ENCODE measurements at places on chromosomes 2 and 18. TPM values are rescaled to one million over a fixed set of nuclear protein-coding genes. Genes with fewer than 3 reads are reported as not detected.

Gene POTEE
- total RNA-seq, result not detected

Gene ZNF892
- total RNA-seq, result 10.3 TPM

Gene FEZ2
- 43.4 TPM for total RNA-seq

Gene SIX2
- total RNA-seq, result 1.2 TPM

DNA sequence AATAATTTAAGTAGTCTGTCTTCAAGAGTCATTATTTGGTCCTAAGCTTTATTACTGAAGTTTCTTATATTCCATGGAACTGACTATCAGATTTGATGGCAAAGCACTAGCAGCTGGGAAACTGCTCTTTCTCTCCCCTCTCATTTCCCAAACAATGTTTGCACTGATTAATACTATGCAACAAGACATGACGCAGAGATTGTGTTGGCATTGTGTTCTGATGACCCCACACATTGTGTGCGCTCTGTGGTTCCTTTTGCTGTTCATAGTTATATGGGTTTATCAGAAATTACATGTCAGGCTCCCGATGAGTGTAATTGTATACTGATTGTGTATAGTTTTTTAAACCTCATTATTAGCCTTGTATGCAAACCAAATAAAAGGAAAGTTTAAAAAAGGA lies 331.6 kb upstream of the FANCL start:
- H3K36me3 ChIP-seq, result no peaks in the 10 kb centered on the region
- H3K4me3 ChIP-seq, result no peak overlapping the region
- DNase-seq, result no peak
- H3K27ac ChIP-seq, result no peak overlapping the region
- H3K27me3 ChIP-seq, result no peaks in the 10 kb centered on the region

GRCh38 chr2:170878066-170878465 lies 51.0 kb upstream of the GORASP2 start:
- no peak overlapping the region for H3K4me3 ChIP-seq
- peaks cover 5% of the 10 kb centered on the region for H3K36me3 ChIP-seq
- peaks cover 28% of the 10 kb centered on the region for H3K27me3 ChIP-seq

DNA sequence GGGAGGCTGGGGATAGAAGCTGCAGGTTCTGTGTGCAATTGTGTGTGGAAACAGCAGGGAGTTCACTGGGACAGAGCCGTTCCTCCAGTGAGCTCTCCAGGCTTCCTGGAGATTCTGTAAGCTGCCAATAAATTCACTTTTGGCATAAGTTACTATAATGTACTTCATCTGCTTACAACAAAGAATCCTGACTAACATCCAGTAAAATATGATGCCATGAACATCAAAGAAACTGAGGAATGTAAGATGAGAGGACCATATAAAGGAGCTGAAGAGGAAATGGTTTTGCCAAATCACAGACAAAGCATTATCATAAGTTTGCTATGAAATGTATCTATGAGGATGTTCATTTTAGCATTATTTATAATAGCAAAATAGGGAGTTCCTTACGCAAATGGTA lies 175.3 kb downstream of the KCNE4 start:
- H3K4me3 ChIP-seq, result no peak overlapping the region
- H3K27ac ChIP-seq, result no peak overlapping the region
- no peaks in the 10 kb centered on the region for H3K27me3 ChIP-seq
- peaks cover 23% of the 10 kb centered on the region for H3K4me1 ChIP-seq

DNA sequence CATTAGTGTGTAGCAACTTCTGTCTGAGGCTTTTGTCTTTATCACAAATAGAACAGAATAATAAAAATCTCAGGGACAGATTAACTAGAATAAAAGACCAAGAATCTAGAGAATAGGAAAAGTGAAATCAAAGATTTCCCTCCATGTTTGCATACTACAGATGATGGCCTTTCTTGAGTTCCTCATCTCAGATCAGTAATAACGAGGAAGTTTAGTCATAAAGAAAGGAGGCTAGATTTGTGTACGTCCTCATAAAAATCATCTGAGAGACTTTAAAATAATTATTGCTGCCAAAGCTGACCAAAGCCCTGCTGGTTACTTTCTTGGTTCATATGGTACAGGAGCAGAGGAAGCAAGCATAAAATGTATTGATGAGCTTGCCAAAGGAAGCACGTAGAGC lies 117.3 kb downstream of the MIB1 start:
- peaks cover 47% of the 10 kb centered on the region for H3K36me3 ChIP-seq
- DNase-seq, result no peak
- H3K27me3 ChIP-seq, result no peaks in the 10 kb centered on the region
- no peaks in the 10 kb centered on the region for H3K4me1 ChIP-seq
- H3K27ac ChIP-seq, result no peak overlapping the region

GRCh38 chr2:25310965-25311864 lies 30.5 kb downstream of the DNMT3A start:
- H3K4me1 ChIP-seq, result peaks cover 9% of the 10 kb centered on the region
- H3K27me3 ChIP-seq, result no peaks in the 10 kb centered on the region
- no peak overlapping the region for H3K4me3 ChIP-seq
- peak; percentile 78 for DNase-seq
- peaks cover 8% of the 10 kb centered on the region for H3K36me3 ChIP-seq

GRCh38 chr2:33186937-33187336 lies 240.2 kb downstream of the LTBP1 start:
- DNase-seq, result no peak
- H3K27ac ChIP-seq, result no peak overlapping the region
- H3K27me3 ChIP-seq, result no peaks in the 10 kb centered on the region
- H3K4me3 ChIP-seq, result no peak overlapping the region
- peaks cover 40% of the 10 kb centered on the region for H3K36me3 ChIP-seq

DNA sequence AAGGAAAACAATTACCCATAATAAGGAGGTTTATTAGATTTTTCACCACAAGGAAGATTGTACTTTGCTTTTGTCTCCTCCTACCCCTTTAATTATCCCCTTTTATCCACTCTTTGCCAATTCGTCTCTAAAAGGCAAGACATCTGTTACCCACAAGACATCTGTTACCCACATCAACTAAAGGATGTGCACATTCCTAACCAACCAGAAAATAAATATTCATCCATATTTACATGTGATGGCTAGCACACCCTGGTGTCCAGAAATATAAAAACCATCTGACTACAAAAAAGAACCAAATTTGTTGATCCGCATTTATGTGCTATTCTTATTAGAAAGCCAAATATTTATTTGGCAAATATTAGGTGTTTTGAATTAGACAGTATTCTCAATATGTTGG lies 35.7 kb downstream of the ACVR1C start:
- H3K4me1 ChIP-seq, result no peaks in the 10 kb centered on the region
- peak; percentile 10 for DNase-seq
- no peaks in the 10 kb centered on the region for H3K36me3 ChIP-seq
- H3K27me3 ChIP-seq, result peaks cover 83% of the 10 kb centered on the region
- no peak overlapping the region for H3K27ac ChIP-seq

GRCh38 chr2:172415865-172416183 lies 11.6 kb upstream of the ITGA6 start:
- H3K27me3 ChIP-seq, result no peaks in the 10 kb centered on the region
- H3K4me3 ChIP-seq, result no peak overlapping the region
- H3K36me3 ChIP-seq, result peaks cover 5% of the 10 kb centered on the region

GRCh38 chr2:95062242-95063085 lies 37.0 kb downstream of the MAL start:
- DNase-seq, result no peak
- peaks cover 50% of the 10 kb centered on the region for H3K27me3 ChIP-seq
- no peaks in the 10 kb centered on the region for H3K4me1 ChIP-seq

DNA sequence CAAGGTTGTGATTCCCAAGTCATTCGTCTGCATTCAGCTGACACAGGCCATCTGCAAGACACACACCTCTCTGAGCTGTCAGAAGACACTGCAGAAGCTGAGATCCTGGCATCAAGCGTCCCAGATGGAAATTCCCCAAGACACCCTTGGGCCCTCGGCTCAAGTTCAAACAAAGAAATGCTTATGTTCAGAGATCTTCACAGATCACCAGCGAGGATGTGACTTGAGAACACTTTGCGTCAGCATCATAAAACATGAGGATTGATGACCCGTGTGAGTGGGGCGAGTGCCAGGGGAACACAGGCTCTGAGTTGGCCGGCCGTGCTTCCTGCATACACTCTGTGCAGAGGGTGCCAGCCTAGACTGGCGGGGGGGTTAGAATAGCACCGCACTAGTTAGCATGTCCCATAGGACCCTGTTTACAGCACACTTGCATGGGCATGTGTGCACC lies 36.8 kb downstream of the KCNIP3 start:
- H3K27ac ChIP-seq, result peak overlapping the region; percentile 94
- no peaks in the 10 kb centered on the region for H3K27me3 ChIP-seq
- no peaks in the 10 kb centered on the region for H3K36me3 ChIP-seq
- peaks cover 44% of the 10 kb centered on the region for H3K4me1 ChIP-seq

GRCh38 chr2:27152102-27152795 lies 3.4 kb downstream of the TCF23 start:
- DNase-seq, result peak; percentile 20
- no peaks in the 10 kb centered on the region for H3K36me3 ChIP-seq
- no peak overlapping the region for H3K4me3 ChIP-seq
- H3K27ac ChIP-seq, result no peak overlapping the region
- H3K27me3 ChIP-seq, result no peaks in the 10 kb centered on the region
- H3K4me1 ChIP-seq, result no peaks in the 10 kb centered on the region

DNA sequence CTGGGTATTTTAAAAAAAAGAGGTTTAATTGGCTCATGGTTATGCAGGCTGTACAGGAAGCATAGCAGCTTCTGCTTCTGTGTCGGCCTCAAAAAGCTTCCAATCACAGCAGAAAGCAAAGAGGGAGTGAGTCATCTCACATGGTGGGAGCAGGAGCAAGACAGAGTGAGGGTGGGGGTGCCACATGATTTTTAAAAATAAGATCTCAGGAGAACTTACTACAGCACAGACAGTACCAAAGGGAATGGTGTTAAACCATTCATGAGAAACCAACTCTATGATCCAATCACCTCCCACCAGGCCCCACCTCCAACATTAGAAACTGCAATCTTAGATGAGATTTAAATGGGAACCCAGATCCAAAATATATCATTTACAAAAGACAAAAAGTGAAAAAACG lies 14.6 kb downstream of the ZNF519 start:
- no peak for DNase-seq
- H3K27me3 ChIP-seq, result no peaks in the 10 kb centered on the region
- no peak overlapping the region for H3K27ac ChIP-seq
- no peak overlapping the region for H3K4me3 ChIP-seq
- H3K4me1 ChIP-seq, result peaks cover 5% of the 10 kb centered on the region

DNA sequence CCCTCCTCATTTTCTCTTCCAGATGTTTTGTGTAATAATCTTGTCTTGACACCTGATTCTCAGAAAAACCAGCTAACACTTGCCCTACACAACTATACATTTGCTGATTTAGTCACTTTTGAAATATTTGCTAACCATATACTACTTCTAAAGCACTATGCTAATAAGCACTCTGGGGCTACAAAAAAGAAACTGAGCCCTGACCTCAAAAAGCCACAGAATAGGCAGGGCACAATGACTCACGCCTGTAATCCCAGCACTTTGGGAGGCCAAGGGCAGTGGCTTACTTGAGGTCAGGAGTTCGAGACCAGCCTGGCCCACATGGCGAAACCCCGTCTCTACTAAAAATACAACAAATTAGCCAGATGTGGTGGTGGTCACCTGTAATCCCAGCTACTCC lies 266.0 kb downstream of the RAD51AP2 start:
- H3K4me3 ChIP-seq, result no peak overlapping the region
- H3K36me3 ChIP-seq, result no peaks in the 10 kb centered on the region
- no peak for DNase-seq
- no peaks in the 10 kb centered on the region for H3K27me3 ChIP-seq
- H3K4me1 ChIP-seq, result no peaks in the 10 kb centered on the region
- H3K27ac ChIP-seq, result no peak overlapping the region

DNA sequence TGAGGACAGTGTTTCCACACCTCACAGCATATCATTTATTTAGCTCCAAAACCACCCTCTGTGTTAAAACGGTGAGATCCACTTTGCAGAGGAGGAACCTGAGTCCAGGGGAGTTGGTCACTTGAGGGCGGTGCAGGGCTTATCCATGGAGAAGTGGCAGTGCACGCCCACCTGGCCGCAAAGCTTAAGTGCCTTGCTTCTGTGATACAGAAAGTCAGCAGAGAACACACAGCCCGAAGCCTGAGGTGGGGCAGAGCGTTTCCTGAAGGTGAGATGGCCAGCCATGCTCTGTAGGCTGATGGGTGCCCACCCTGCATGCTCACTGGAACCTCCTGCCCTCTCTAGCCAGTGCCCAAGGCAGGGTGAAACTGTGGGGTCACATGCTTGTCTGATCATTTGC lies 87.3 kb downstream of the SH3RF3 start:
- peaks cover 53% of the 10 kb centered on the region for H3K4me1 ChIP-seq
- DNase-seq, result peak; percentile 26
- H3K36me3 ChIP-seq, result peaks cover 6% of the 10 kb centered on the region
- H3K27me3 ChIP-seq, result no peaks in the 10 kb centered on the region
- no peak overlapping the region for H3K4me3 ChIP-seq

DNA sequence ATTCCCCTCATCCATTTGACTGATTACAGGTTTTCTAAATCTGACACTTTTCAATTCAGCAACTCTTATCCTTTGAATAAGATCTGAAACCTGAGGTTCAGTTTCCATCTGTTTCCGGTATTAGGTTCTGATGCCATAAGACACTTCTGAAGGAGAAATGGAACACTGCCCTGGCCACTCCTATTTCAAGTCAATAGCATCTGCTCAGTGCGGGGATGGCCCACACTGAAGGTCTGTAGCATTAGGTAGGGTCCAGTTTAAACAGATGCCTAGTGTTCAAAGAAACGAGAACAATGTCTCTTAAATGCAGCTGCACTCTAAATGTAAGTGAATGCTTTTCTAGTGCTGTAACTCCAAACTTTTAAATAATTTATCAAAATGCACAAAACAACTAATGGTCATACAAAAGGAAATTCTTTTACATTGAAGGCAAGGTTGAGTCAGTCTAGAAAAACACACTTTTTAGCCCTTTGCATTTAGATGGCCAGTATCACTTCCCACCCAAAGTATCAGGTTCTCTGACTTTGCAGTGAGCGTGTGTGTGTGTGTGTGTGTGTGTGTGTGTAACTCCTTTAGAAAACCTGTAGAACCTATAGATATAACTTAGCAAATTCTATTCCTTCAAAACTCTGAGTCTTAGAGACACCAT lies 78.2 kb downstream of the STK39 start:
- H3K4me3 ChIP-seq, result no peak overlapping the region
- DNase-seq, result no peak
- peaks cover 13% of the 10 kb centered on the region for H3K4me1 ChIP-seq
- no peaks in the 10 kb centered on the region for H3K27me3 ChIP-seq
- no peaks in the 10 kb centered on the region for H3K36me3 ChIP-seq
- H3K27ac ChIP-seq, result no peak overlapping the region
